ENCODE measurements at places on chromosomes 4 and X.

GRCh38 chr4:74659576-74660411 is 134.5 kb downstream of the BTC start:
- DNase-seq, result no peak

GRCh38 chrX:65034292-65034667 is 58.0 kb upstream of the ZC4H2 start:
- no peak for DNase-seq

- DNase-seq, result no peak
Observed at GRCh38 chrX:65928522-65928921, 111.4 kb downstream of the VSIG4 start.

DNA sequence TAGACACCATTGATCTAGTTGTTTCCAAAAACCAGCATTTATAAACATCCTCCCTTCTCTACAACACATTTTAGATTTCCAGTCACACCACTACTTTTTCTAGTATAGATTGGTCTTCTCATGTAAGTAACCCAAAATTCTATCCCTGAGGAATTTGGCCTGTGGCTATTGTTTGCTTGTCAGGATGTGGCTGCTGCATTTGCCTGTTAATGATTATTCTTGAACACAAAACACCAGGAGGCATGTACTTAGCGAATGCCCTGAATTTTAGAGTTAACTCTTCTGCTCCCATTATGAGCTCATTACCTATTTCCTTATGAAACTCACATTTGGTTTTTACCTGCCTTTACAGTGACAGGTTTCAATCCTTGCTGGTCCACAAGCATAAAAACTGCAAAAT is 102.0 kb upstream of the FSTL5 start:
- DNase-seq, result no peak

DNA sequence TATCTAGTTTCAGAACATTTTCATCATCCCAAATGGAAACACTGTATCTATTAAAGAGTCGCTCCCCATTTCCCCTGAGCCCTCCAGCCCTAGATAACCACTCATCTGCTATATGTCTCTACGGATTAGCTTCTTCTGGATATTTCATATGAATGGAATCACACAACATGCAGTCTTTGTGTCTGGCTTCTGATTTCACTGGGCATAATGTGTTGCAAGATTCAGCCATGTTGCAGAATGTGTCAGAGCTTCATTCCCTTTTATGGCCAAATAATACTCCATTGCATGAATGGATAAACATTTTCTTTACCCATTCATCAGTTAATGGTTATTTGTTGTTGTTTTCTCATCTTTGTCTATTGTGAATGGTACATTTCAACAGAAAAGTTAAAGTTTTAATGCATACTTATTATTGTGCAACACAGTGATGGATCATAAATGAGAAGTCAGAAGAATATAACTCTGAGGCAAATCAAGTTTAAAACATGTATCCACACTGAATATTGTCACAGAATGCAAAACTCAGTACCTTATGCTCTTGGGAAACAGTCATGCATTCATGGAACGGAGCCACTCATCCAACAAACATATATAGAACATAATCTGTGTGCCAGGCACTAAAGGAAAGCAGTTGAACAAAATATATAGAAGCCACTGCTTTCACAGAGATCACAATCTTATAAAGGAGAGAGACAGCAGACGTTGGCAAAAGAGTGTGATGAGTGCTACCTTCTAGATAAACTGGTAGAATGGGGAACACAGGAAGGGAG is 57.8 kb upstream of the MAGEA4 start:
- no peak for DNase-seq

DNA sequence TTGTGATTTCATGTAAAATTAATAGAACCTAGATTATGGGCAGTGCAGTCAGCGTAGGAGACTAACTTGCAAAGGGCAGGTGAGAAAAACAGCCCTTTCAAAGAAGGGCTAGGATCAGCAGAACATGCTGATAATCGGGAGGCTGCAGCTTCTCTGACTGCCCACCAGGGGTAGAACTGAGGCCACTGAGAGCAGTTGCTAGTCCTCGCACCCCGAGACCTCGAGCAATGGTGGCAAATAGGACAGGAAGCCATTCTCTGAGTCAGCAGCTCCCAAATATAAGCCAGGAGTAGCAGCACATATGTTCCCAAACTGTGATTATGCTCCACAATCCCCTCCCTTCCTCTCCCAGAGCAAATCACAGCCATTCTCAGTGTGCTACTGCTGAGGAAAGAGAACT is 186.5 kb downstream of the MSL3 start:
- no peak for DNase-seq

DNA sequence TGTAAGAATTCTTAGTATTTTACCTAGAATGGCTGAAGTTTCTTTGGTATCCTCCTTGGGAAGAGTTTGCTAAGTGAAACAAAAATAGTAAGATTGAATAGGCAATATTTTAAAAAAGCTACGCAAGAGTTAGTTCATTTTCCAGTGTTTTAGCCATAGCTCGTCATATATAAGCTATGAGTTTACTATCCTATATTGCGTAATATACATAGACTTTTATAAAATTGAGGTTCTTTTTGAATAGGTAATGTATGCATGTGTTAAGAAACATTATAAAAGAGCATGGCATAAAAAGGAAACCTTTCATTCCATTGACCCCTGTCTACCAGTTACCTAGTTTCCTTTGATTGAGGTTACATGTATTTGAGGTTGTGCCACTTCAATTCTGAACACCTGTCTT is 67.0 kb downstream of the DACH2 start:
- DNase-seq, result no peak

DNA sequence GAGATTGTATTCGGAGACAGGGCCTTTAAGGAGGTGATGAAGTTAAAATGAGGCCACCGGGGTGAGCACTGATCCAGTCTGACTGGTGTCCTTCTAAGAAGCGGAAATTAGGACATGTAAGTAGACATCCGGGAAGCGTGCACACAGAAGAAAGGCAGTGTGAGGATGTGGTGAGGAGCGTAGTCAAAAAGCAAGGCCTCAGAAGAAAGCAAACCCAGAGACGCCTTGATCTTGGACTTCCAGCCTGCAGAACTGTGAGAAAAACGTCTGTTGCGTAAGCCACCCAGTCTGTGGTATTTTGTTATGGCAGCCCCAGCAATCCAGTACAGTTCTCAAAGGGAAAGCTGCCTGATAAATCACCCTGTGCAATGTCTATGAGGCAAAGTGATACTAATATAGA is 153.5 kb downstream of the KCNIP4 start:
- DNase-seq, result no peak

GRCh38 chrX:11995146-11995545 is 143.1 kb upstream of the FRMPD4 start:
- no peak for DNase-seq

GRCh38 chr4:37562592-37562991 is 123.6 kb downstream of the RELL1 start:
- DNase-seq, result no peak

- no peak for DNase-seq
Observed at GRCh38 chrX:47877327-47877726, 40.6 kb downstream of the ZNF81 start.

GRCh38 chr4:38802561-38803355 is 1.8 kb downstream of the TLR1 start:
- DNase-seq, result no peak

- no peak for DNase-seq
Observed at GRCh38 chr4:140042634-140043033, 111.3 kb downstream of the MAML3 start.

DNA sequence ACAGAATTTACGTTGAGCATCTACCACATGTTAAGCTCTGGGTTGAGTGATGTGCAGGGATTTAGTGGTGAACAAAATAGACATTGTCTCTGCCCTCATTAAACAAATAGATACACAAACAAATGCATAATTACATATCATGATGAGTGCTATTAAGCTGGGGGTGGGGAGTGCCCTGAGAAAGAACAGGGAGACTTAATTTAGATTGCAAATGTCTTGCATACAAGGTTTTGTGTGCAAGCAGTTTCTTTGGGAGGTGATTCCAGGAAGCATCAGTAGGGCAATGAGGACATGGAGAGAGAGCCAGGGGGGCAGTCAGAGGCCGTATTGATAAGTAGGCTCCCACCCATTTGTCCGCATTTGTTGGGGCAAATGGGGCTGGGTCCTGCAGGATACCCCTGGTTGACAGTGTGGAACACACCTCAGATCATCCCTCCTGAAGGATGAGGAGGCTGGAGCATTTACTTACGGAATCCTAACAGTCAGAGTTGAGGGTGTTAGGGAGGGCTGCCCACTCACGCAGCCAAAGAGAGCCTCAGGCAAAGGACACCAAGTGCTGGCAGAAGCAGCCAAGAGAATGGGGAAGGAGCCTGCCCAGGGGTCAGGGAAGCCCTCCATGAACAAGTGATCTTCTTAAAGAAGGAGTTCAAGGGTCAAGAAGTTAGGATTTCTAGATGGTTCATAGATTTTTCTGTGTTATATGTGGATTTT is 245.9 kb downstream of the BCOR start:
- DNase-seq, result no peak

DNA sequence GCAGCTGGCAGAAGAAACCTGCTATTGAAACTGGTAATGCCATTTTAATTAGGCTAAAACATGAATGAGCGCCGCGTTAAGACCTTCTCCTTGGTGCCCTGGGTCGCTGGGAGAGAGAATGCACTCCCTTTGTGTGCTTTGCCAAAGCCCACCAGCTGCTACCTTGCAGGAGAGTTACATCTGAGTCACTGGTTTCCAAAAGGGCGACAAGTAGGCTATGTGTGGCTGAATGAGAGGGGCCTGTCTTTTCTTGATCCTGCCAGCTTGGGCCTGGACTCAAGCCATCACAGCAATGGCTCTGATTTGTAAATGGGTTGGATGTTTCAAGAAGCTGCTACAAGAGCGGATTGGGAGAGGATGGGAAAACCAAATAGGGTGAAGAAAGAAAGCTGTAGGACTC is 81.5 kb downstream of the NHS start:
- no peak for DNase-seq

DNA sequence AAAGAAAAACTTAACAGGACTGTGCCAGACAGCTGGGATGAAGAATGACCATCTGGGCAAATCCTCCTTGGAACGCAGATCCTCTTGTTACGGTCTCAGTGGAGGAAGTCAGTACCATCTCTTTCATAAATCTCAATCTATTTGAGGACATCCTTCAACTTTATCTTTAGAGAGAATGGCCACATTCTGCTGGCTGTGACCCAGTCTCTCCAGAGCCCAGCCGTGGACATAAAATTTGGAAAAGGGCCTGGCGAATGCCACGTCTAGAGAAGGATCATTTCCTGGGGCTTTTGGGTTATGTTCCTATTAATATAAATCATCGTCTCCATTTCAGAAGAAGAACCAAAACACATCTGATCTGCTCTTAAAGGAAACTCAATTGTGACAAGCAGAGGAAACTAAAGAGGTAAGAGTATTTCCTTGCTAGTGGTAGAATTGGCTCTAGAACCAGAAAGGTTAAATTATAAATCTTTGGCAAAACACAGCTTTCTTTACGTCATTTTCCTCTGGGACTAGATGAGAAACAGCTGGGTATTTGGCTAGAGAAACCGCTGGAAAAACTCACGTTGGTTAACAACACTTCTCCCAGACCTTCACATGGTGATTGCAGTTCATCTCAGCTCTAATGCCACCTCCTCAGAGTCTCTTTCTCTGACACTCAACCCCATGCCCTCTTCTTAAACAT is 164.7 kb downstream of the CHIC2 start:
- DNase-seq, result no peak

- no peak for DNase-seq
Observed at GRCh38 chr4:111773858-111774257, 371.4 kb upstream of the FAM241A start.

- peak; percentile 43 for DNase-seq
Observed at GRCh38 chr4:40196724-40197281, at the start of gene RHOH. RHOH (plus strand) TSS chr4:40197031; CDS start chr4:40243387, 46,356 bp downstream.

GRCh38 chr4:184265546-184266351 is 48.1 kb upstream of the ENPP6 start:
- DNase-seq, result no peak

GRCh38 chr4:47312170-47312569 is 151.3 kb downstream of the COMMD8 start:
- no peak for DNase-seq

DNA sequence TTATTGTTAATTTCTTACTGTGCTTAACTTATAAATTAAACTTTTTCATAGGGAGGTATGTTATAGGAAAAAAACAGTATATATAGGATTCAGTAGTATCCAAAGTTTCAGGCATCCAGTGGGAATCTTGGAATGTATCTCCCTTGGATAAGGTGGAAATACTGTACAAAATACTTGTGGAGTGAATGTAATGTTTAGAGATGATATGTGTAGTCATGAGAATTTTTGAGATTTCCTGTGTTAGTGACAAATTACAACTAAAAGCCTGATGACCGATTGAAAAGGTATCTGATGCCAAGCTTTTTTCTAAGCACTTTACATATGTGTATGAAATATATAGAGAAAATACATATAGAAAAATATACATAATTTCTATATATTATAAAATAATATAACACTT is 69.2 kb downstream of the STK32B start:
- DNase-seq, result no peak

- no peak for DNase-seq
Observed at GRCh38 chr4:67198727-67199126, 346.6 kb downstream of the CENPC start.

DNA sequence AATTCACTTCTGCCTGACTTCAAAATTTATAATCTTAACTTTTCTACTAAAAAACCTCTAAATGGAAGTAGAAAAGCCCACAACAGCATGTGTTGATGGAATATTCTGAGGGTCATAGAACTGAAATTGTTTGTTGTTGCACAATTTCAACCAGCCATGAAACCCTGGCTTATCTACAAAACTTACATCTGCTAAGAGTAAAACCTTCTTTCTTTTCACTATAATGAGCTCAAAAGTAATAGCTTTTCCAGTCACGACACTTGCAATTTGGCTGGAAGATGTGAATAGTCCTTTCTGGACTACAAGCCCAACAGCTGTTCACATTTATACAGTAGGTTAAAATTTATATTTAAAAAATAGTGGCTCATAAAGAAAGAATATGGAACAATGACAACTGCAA is 250.0 kb downstream of the GPAT3 start:
- no peak for DNase-seq

- DNase-seq, result no peak
Observed at GRCh38 chrX:114924423-114924822, 93.0 kb downstream of the IL13RA2 start.

GRCh38 chrX:8083286-8083685 is 87.8 kb downstream of the VCX2 start:
- no peak for DNase-seq

- no peak for DNase-seq
Observed at GRCh38 chr4:149055624-149056023, 613.4 kb upstream of the NR3C2 start.

DNA sequence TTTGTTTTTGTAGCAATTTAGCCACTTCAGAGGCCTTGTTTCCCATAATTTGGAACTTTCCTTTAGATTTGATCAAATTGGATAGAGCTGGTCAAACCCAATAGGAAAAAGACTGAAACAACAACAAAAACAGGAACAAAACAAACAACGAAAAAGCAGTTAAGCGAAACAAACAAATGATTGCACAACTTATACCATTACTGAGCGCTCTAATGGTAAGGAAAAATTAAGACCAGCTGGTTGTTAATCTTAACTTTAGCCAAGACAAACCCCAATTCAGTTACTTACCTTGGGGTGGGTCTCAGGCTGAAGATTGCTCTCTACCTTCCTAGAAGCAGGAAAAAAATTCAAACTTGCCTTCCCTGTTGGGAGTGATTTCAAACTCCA is 38.3 kb downstream of the SPCS3 start:
- DNase-seq, result no peak
